Adrenal gland (tissue), 19 donors: ENCODE measurements at places on chromosomes 16 and 17. TPM values are rescaled to one million over a fixed set of nuclear protein-coding genes. Genes with fewer than 3 reads are reported as not detected.

Gene CPHXL
- not detected for polyA plus RNA-seq

Gene NETO2
- 46.3 TPM for polyA plus RNA-seq

Gene RRAD
- polyA plus RNA-seq = 0.66 TPM

Gene HOXB4
- polyA plus RNA-seq = 4.5 TPM

Gene KCNH4
- polyA plus RNA-seq = 0.13 TPM

Gene SOST
- not detected for polyA plus RNA-seq

Gene CHST6
- 3.1 TPM for polyA plus RNA-seq

Gene IRX5
- polyA plus RNA-seq = 0.29 TPM

Gene FN3KRP
- polyA plus RNA-seq = 37.3 TPM

Gene GGT6
- 0.40 TPM for polyA plus RNA-seq

Gene STAT5A
- 51.4 TPM for polyA plus RNA-seq

Gene OTOA
- 0.71 TPM for polyA plus RNA-seq

Gene CA5A
- polyA plus RNA-seq = not detected
